Activated CD4-positive, alpha-beta memory T cell treated with anti-CD3 and anti-CD28 coated beads for 36 hours (primary cell): ENCODE measurements at places on chromosomes 1 and 21.

DNA sequence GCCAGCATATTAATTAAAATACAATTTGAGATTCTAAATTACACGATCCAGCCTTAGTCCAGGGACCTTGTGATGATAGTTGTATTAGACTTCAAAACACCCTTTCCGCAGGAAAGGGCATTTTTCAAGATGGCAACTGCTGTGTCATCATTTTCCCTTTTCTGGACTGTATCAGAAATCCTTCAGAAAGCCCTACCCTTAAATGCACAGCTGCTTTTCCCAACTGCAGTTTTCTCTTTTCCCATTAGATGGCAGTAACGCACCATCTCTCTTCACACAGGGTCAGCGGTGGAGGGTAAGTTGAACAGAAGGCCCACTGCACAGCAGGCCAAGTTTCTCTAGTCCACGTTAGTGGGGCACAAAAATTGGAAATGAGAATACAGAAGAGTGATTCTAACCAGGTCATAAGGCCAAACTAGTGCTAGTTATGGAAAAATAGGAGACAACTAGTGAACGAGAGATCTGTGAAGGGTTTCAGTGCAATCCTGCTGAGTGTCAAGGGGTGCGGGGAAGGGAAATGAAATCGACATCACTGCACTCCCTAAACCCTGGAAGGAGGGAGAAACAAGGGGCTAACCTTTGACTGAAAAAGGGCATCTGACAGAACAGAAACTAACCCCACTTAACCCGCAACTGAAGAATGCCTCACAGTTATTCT lies 22.1 kb upstream of the TDRD10 start:
- peak; percentile 71 for DNase-seq

GRCh38 chr1:233372218-233373120 lies 44.9 kb downstream of the MAP3K21 start:
- DNase-seq = no peak

DNA sequence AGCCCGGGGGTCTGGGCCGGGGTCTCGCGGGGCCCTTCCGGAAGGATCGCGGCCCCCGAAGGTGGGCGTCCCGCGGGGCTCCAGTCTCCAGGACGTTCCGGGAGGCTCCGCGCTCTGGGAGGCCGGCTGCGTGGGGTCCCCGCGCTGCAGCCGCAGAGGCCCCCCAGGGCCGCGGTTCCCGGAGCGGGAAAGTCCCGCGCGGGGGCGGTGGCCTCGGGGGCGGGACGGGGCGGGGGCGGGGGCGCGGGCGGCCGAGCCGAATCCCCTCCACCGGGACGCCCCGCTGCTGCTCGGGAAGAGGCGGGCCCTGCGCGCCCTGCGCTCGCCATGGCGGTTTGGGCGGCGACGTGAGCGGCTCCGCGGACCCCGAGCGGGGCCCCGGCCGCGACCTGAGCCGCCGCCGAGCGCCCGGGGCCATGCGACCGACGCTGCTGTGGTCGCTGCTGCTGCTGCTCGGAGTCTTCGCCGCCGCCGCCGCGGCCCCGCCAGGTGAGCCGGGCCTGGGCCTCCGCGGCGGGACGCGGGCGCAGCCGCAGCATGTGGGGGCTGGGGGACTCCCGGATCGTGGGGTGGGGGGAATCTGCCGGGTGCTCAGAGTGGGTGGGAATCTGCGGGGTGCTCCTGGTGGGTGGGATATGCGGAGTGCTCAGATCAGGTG lies at the start of gene IFNGR2:
TSS of gene IFNGR2 (plus strand) at position 286 of the 658 bp plus-strand sequence. CDS start at position 417, 131 bp downstream.
- peak; percentile 40 for DNase-seq

DNA sequence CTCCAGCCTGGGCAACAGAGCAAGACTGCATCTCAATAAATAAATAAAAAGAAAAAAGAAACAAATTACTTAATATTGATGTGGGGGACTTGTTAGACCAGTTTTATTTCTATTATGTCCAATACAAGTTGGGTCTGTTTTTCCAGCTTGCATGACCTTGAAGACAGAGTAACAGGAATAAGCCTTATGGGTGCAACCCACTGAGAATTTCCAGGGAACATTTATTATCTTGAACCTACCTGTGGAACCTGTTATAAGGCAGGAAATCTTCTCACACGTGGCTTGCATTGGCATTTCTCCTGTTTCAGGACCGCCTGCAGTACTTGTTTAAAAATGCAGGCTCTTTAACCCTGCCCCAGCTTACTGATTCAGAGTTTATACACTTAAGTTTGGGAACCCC lies 64.0 kb downstream of the ZBTB17 start:
- DNase-seq = no peak

- no peak for DNase-seq
Measured at GRCh38 chr21:27339902-27340301, 373.0 kb upstream of the ADAMTS5 start.

GRCh38 chr1:228465571-228466146 lies 21.5 kb upstream of the RNF187 start:
- peak; percentile 73 for DNase-seq

DNA sequence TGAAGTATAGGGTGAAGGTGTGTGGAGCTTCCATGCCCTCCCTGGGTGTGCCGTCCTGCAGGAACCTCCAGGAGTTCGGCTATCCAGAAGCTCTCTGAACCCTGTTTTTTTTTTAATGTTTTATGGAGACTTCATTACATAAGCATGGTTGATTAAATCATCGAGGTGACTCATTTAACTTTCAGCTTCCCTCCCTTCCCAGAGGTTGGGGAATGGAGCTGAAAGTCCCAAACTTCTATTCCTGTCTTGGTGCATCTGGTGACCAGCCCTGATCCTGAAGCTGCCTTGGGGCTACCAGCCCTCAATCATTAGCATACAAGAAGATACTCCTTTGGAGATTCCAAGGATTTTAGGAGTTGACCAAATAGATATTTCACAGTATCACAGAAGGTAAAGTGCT lies 9.5 kb downstream of the RRP15 start:
- no peak for DNase-seq

GRCh38 chr1:192453360-192453992 lies 122.1 kb upstream of the RGS1 start:
- no peak for DNase-seq

DNA sequence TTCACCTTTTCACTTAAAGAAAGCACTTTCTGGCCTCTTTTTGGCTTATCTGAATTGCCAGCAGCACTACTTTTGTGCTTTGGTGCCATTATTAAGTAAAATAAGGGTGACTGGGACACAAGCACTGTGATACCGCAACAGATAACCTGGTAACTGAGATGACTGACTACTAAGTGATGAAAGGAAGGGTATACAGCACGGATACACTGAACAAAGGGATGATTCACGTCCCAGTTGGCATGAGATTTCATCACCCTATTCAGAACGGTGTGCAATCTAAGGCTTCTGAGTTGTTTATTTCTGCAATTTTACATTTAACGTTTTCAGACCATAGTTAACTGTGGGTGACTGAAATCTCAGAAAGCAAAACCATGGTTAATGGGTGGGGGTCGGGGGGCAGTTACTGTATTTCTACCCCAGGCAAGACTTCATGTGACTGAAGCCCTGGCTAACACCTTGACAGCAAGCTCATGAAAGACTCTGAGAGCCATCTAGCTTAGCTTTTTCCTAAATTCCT lies 102.8 kb downstream of the CLIC6 start:
- DNase-seq = no peak

- DNase-seq = peak; percentile 15
Measured at GRCh38 chr1:242523719-242524570, 552 bp downstream of the PLD5 start.

GRCh38 chr21:14968029-14968428 lies 96.8 kb downstream of the NRIP1 start:
- no peak for DNase-seq

DNA sequence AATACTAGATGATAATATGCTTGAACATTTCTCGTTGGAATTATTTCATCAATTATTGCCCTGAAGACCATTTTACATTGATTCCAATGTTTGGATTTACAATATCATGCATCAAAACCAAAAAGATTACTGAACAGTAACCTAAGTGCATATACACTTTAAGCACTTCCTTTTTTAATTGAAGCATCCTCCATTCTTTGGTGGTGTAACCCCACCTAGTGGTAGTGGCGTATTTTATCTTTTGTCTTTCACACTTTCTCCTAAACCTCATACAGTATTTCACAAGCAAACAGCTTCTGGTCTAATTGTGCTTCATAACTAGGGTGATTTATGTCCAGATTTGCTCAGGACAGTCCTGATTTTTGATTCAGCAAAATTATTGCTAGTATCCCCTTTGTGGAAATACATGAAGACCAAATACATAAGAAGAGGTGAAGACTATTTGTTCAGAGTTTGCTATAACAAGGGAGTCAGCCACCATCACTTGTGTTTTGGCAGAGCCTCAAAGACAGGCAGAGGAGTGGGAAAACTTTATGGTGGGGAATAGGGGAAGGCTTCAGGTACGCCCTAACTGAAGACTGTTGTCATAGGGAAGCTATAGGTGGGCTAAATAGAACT lies 3.4 kb upstream of the NVL start:
- DNase-seq = no peak

DNA sequence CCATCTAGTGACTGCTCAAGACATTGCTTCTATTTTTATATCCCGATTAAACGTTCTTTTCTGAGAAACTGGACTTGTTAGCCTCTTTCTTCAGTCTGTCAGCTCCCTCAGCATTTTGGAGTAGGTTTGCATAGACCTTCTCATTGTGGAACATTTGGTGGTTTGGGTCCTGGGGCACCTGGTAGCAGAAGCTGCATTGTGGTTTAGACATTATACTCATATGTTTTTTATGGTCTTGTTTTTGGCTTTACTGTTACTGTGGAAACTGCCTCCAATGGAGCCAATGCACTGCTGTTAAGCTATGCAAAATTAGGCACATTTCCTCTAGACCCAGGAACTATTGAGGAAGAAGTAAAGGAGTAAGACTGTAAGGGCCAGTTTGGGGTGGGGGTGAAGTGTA lies 36.7 kb upstream of the LRRC8B start:
- peak; percentile 45 for DNase-seq

GRCh38 chr1:66981679-66982078 lies 56.9 kb downstream of the MIER1 start:
- peak; percentile 47 for DNase-seq

GRCh38 chr1:43743206-43743605 lies 35.9 kb downstream of the ST3GAL3 start:
- no peak for DNase-seq

GRCh38 chr1:224815647-224816046 lies 113.8 kb upstream of the DNAH14 start:
- no peak for DNase-seq

DNA sequence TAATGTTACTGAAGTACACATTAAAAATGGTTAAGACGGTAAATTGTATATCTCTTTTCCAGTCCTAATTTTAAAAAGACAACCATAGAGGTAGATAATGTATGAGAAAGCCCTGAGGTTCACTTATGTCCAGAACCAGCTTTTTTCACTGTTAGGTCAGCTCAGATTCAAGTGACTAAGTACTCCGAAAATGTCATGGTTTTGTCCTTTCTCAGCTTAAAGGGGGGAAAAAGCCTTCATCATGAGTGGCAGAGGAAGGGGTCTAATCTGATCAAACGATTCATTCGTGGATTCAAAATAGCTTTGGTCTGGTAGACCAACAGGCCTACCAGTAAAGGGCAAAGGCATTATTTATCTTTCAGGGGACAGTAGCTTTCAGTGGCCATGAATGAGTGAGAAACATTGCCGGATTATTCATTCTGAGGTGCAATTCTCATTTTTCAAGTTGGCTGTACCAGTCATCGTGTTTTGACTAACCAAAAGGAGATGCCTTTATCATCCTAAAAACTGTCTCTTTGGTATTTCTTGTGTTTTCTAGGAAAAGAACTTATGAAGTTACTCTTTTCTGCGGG lies 208.4 kb downstream of the HHIPL2 start:
- DNase-seq = no peak
